ENCODE measurements at places on chromosomes 3 and 15. TPM values are rescaled to one million over a fixed set of nuclear protein-coding genes. Genes with fewer than 3 reads are reported as not detected.

The TGM5 gene
- total RNA-seq, result 2.1 TPM

DNA sequence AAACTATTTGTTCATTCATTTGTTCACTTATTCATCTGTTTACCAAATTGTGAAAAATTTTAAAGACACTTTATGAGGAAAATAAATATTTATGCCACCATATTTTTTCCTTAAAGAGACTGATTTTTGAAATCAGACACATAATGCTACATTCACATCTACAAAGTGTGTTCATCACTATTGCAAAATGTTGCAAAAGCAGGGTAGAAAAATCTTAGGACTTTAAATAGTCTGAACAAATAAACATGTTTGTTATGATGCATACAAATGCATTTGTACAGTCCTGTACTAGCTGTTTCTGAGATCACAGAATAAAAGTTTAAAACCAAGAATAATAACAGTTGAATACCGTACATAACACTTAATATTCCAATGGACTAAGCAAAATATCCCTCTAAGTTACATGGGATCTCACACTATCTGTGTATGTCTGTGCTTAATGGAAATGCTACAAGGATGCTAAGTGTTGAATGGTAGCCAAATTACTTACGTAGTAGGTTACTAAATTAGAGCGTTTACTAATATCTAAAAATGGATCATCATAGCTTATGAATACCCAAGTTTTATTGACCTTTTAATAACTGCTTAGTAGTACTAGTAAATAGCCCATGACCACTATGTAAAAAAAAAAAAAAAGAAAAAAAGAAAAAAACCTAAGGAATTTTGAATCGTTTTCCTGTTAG lies 25.1 kb downstream of the ATP11B start:
- no peak for DNase-seq

The PML gene
- 53.9 TPM for total RNA-seq

GRCh38 chr3:143835312-143835711 lies 13.0 kb downstream of the SLC9A9 start:
- no peak for DNase-seq

DNA sequence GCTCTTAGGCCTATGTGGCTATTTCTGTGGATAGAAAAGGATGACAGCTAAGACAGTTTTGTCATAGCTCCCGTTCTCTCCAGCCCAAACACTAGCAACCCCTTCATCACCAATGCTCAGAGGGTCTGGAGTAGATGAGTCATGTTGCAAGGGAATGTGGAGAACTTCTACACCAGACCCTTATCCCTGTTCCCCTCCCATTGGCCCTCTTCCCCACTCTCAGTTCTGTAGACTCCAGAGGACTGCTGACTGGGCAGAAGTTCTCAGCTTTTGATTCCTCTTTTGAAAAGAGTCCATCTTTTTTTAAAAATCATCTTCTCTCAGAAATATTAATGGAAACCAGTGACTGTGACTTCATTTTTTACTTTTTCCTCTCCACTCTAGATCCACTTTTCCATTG lies 2.4 kb upstream of the MYZAP start:
- DNase-seq, result no peak

DNA sequence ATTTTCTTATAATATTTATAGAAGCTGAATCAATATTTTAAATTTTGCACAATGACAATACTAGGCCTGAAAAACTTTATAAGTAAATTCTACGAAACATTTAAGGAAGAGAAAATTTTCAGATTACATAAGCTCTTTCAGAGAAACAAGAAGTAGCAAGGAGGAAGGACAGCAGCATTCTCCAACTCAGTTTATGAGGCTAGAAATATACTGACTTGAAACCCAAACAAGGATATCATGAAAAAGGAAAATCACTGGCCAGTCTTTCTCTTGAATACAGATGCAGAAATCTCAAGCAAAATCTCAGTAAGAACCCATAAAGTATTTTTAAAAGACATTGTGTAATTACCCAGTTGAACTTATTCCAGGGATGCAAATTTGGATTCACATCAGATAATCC lies 121.3 kb downstream of the STAC start:
- DNase-seq, result no peak

DNA sequence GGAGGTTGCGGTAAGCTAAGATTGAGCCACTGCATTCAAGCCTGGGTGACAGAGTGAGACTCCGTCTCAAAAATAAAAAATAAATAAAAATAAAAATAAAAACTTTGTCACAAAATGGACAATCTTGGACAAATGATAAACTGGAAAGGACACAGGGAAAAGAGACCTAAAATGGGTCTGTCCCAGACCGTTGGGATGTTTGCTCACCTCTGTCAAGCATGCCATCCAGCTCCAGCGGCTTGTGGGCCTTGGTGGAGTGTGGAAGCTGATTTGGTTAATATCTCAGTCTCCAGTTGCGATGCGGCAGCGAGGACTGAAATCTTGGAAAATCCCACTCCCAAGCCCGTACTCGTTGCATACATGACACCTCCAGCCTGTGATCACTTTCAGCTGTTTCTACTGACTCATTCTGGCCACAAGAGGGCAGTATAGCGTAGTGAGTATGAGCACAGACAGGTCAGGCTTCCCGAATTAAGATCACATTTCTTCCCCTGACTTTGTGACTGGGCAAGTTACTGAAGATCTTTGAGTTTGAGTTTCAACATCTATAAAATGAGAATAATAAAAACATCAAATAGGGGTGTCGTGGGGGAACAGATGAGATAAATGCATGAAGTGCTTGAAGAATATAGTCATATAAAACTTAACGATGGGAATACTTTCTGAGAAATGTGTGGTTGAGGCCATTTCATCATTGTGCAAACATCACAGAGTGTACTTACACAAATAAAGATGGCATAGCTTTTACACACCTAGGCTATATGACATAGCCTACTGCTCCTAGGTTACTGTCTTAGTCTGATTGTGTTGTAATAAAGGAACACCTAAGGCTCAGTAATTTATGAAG lies 19.6 kb upstream of the MOBP start:
- DNase-seq, result peak; percentile 91

The FBXO40 gene
- total RNA-seq, result 0.68 TPM

- no peak for DNase-seq
Observed at GRCh38 chr3:12797892-12798558, 1.5 kb downstream of the CAND2 start.

DNA sequence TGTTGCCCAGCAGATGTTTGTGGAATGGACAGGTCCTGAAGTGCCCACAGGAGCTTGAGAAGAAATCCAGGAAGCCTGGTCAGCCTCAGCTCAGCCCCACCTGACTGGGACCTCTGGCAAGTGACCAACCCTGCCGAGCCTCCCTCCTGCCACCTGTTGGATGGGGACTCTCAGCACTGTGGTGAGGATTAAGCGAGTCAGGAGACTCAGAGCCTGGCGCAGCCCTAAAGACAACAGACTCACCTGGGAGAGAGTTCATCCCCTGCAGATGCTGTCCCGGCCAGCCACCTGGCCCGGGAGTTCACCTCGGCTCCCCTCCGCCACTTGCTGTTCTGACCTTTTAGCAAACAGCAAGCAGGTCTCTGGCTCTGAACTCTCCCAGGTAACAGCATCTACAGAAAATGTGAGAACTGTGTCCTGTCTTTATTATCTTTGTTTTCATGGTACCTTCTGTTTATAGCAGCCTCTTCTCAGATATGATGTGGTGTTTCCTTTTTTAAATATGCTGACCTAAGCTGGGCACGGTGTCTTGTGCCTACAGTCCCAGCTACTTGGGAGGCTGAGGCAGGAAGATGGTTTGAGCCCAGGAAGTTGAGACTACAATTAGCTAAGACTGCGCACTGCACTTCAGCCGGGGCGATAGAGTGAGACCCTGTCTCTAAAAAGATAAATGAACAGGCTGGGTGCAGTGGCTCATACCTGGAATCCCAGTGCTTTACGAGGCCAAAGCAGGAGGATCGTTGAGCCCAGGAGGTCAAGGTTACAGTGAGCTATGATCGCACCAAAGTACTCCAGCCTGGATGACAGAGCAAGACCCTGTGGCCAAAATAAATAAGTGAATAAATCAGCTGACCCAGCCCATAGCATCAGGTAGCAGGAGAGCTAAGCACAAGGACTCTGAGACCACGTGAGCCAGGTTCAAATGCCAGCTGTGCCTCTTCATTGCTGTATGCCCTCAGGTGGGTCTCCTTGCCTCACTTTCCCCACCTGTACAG lies 32.4 kb upstream of the SLC6A6 start:
- DNase-seq, result no peak

- no peak for DNase-seq
Observed at GRCh38 chr3:48248095-48248850, 7.4 kb downstream of the ZNF589 start.

DNA sequence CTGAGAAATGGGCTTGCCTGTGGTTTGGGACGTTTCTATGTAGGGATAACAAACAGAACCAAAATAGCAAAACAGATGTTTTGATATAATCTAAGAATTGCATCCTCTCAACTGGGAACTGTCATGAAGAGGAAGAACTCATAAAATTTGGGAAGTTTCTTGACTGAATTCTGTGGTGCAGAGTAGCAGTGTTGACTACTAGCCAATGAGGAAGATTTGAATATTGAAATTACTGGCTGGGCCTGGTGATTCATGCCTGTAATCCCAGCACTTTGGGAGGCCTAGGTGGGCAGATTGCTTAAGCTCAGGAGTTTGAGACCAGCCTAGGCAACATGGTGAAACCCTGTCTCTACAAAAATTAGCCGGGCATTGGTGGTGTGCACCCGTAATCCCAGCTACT lies 42.2 kb downstream of the ZNF609 start:
- no peak for DNase-seq

- DNase-seq, result no peak
Observed at GRCh38 chr15:94858011-94858410, 626.6 kb downstream of the MCTP2 start.

The IGSF10 gene
- total RNA-seq, result 5.6 TPM

The LINGO1 gene
- total RNA-seq, result 22.4 TPM

GRCh38 chr3:114624571-114625181 lies 330.8 kb downstream of the TIGIT start:
- peak; percentile 94 for DNase-seq

DNA sequence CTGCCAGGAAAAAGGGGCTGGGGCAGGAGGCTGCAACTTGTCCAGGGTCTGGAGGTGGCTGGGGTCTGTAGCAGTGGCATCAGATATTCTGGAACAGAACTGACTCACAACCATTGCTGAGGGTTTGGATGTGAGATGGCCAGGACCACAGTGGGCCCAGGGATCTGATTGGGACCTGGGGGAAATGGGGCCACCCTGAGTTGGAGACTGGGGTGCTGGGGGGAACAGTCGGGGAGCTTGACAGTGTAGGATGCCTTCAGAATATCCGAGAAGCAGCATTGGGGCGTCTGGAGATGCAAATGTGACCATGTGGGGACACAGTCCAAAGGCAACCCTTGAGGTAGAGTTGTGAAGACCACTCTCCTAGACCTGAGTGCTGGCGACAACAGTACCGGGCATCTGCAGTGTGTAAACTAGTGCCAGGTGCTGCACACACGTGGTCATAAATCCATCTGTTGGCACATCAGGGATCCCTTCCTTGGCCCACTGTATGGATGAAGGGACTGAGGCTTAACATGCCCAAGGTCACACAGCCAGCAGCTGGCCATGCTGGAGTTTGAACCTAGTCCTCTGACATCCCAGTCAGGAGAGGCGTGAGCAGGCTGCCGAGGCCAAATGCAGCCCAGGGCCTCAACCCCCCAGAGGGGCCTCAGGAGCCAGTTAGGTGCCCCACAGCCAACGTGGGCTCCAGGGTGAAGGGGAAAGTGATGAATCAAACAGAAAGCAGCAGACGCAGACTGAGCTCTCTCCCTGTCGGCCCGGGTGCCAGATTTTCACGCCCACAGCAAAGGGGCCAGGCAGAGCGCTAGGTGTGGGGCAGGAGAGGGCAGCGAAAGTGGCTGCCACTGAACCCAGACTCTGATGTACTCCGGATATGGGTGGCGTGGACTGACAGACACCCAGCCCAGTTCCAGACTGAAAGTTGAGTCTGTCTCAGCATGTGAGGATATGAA lies 18.8 kb downstream of the HEMK1 start:
- no peak for DNase-seq

The GOLGA6L7 gene
- total RNA-seq, result 4.3 TPM

The CACNA2D3 gene
- total RNA-seq, result 11.2 TPM

- no peak for DNase-seq
Observed at GRCh38 chr3:154060238-154061000, 60.8 kb upstream of the ARHGEF26 start.

DNA sequence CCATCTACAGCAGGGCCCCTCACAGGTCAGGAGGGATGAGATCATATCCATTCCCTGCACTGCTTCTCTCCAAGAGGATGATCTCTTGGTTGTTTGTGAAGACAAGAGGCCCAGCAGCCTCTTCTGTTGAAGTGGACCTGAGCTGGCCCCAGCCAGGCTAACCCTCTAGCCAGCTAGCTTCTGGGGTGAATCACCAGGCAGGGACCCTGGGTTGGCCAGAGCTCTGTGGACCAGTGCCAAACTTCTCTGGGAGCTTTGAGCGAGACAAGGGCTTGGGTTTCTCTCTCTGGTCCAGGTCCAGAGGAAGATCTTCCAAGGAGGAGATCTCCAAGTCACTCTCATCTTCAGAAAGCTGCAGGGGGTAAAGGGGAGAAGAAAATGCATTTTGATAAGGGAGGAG lies 52.7 kb downstream of the CLDN18 start:
- DNase-seq, result no peak

GRCh38 chr15:27512281-27513001 lies 541.5 kb downstream of the GABRG3 start:
- DNase-seq, result no peak

- DNase-seq, result no peak
Observed at GRCh38 chr3:50248387-50248786, 12.4 kb downstream of the GNAI2 start.

The KLHL24 gene
- total RNA-seq, result 56.5 TPM

The RHCG gene
- 1.4 TPM for total RNA-seq

DNA sequence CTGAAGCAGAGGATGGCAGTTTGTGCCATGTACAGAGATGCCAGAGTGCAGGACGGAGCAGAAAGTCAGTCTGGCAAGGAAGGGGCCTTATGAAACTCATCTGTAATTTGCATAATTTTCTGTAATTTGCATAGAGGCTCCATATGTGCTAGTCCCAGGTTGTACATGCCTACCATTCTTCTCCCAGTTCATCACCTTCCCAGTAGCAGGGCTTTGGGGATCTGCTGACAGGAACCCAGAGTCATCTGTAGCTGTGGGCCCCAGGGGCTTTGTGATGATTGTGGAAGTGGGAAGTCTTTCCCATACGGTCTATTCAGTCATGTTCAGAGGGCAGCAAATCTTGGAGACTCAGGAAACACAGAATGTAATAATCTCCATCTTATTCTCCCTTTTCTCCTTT lies 42.4 kb upstream of the SIAH2 start:
- no peak for DNase-seq

- DNase-seq, result no peak
Observed at GRCh38 chr3:167346171-167346570, 33.9 kb downstream of the ZBBX start.

DNA sequence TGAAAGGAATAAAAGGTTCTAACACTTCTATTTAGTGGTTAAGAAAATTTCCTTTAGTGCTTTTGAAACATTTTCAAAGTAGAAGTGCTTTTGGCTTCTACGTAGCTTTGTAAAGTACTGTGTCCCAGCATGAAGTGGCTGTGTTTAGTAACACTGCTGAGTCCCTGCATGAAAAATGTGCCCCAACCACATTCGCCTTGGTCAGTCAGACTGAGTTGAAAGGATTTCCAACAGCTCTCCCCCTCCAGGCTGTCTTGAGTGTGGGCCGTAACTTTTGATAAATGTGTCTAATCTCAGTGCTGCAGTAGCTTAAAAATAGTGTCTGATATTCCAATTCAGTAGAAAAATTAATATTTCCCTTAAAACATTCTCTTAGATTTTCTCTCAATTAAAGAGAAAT lies 115.0 kb downstream of the NR1D2 start:
- DNase-seq, result peak; percentile 16
